ENCODE measurements at places on chromosomes 4 and X. TPM values are rescaled to one million over a fixed set of nuclear protein-coding genes. Genes with fewer than 3 reads are reported as not detected.
A peak's percentile ranks its signal among the peaks of the same experiment; 100 is the strongest.

- peak; percentile 15 for DNase-seq
Measured at GRCh38 chr4:87973283-87974169, 2.0 kb upstream of the SPP1 start.

GRCh38 chr4:2434420-2434819 lies 15.7 kb downstream of the CFAP99 start:
- no peak for DNase-seq

DNA sequence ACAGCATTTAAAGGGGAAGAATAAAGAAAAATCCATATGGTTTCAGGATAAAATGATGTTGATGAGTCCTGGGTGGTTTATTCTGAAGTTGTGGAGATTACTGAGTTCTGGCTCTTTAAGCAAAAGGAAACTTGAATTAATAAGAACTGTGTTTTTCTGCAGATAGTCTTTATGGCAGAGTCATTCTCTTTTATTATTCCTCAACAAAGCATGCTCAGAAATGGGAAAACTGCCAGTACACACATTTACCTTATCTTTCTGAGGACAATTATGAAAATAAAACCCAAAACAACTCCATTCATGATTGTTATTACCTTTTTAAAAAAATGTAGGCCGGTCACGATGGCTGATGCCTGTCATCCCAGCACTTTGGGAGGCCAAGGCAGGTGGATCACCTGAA lies 58.5 kb downstream of the ADD1 start:
- no peak for DNase-seq

- no peak for DNase-seq
Measured at GRCh38 chr4:87074121-87074488, 139.3 kb downstream of the AFF1 start.

GRCh38 chr4:159608436-159608835 lies 505.6 kb downstream of the RAPGEF2 start:
- DNase-seq = no peak

GRCh38 chr4:83758285-83758684 lies 222.4 kb downstream of the GPAT3 start:
- DNase-seq = no peak

DNA sequence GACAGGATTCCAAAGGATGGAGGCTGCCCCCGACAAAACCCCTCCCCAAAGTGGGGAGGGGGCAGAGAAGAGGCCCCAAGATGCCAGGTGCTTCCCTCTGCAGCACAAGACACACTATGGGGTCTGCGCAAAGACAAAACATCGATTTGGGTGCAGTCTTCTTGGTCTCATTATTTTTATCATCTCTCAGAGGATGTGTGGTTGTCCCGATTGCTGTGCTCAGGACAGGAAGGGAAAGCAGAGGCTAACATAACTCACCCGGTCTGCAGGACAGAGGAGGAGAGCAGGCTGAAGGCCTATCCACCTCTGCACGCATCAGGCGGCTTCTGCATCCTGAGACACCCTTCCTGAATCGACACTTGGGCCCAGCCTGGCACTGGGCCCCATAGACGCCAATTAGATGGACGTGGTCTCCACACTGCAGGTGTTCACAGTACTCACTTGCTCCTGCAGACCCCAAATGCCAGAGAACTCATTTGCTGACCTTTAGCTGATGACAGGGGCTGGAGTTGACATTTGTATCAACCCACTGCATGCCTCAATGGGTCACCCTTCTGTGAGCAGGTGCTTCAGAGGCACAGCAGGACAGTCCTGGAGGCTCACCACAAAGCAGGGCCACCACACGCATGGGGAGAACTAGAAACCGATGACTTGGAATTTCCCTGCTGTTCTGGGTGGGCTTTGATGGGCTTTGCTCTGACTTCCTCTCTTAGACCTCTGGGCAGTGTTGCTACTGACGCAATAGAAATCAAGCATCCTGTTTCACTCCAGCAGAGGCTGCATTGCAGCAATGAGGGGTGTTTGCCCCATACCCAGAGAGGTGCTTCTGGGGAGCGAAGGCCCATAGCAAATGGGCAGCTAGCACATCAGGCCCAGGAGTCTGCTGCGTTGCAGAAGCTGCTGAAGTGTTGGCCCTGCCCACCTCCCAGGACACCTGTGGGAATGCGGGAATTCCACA lies 96.3 kb upstream of the ENPP6 start:
- no peak for DNase-seq

DNA sequence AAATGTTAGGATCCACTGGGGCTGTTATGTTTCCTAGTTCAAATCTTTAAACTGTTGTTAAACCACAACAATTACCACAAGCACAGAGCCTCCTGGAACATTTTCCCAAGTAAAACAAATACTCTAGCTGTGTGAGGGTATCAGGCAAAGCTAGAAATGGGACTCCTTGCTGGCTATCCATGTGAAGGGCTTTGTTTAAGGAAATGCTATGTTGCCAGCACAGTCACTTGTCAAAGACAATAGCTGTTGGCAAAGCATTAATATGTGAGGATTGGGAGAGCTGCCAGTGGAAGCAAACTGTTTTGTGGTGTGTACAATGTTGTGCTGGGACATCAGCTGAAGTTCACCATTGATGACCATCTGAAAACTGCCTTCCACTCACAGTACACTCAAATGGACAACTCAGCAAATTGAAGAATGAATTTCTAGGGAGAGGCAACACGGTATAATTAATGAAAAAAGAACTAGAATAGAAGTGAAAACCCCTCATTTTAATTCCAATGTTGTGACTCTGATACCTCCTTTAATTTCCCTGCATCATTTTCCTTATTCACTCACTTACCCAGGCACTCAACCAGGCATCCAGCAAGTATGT lies 100.8 kb downstream of the ANXA3 start:
- no peak for DNase-seq

DNA sequence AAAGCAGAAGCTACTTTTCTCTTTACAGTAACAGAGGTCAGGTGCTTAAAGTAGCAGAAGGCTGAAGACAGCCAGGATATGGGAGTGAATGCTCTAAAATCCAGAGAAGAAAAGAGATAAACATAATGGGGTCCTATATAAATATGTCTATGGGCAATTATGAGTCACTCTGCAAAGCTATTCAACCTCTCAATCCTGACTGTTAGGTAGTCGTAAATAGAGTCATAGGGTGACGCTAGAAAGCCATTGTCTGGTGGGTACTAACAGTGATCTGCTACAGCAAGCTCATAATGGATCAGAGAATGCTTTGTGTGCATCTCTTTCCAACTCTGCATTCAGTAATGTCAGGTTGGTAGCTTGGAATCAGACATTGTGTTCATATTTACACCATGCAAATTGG lies 53.5 kb upstream of the PDE5A start:
- no peak for DNase-seq

DNA sequence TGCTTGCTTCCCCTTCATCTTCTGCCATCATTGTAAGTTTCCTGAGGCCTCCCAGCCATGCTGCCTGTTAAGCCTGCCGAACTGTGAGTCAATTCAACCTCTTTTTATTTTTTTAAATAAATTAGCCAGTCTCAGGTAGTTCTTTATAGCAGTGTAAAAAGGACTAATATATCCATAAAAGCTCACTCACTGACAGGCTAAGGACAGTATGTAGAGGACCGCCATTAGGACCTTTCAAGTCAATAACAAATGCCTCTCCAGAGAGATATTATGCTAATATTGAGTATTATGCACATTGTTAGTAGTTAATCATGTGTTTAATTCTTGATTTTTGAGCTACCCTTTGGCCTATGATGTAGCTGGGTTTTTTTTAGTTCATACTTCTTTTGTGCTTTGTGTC lies 62.6 kb upstream of the GYPA start:
- no peak for DNase-seq

- DNase-seq = no peak
Measured at GRCh38 chr4:168461821-168462220, 18.5 kb downstream of the DDX60L start.

GRCh38 chr4:175823015-175823742 lies 11.1 kb upstream of the GPM6A start:
- no peak for DNase-seq

Gene WAS
- polyA plus RNA-seq = 0.14 TPM

Gene MAGEB3
- polyA plus RNA-seq = not detected

Gene ALAS2
- polyA plus RNA-seq = not detected

Gene FGF16
- polyA plus RNA-seq = not detected

Gene ZRSR2
- polyA plus RNA-seq = 7.7 TPM

Gene TMEM31
- polyA plus RNA-seq = not detected

Gene BLOC1S4
- polyA plus RNA-seq = 15.4 TPM

Gene GAGE13
- not detected for polyA plus RNA-seq
